Stimulated activated CD4-positive, alpha-beta T cell treated with anti-CD3 and anti-CD28 coated beads, Interleukin-15, amount 100 ng/mL, for 1 hour (primary cell): ENCODE measurements at places on chromosomes 4 and X.

DNA sequence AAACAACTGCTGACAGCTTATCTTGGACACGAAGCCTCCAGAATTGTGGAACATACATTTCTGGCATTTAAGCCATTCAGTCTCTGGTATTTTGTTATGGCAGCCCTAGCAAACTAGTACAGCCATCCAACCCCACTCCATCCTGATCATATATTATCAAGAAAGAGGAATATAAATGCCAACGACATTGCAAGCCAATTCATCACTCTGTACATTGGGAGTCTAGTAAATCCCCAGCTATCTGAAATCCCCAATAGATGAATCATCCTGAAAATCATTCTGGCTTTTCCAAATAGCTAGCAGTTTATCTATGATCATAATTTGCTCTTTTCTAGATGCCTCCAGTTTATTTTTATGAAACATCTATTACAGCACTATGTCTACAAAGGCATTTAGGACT lies 41.1 kb downstream of the FRMD7 start:
- DNase-seq: no peak

DNA sequence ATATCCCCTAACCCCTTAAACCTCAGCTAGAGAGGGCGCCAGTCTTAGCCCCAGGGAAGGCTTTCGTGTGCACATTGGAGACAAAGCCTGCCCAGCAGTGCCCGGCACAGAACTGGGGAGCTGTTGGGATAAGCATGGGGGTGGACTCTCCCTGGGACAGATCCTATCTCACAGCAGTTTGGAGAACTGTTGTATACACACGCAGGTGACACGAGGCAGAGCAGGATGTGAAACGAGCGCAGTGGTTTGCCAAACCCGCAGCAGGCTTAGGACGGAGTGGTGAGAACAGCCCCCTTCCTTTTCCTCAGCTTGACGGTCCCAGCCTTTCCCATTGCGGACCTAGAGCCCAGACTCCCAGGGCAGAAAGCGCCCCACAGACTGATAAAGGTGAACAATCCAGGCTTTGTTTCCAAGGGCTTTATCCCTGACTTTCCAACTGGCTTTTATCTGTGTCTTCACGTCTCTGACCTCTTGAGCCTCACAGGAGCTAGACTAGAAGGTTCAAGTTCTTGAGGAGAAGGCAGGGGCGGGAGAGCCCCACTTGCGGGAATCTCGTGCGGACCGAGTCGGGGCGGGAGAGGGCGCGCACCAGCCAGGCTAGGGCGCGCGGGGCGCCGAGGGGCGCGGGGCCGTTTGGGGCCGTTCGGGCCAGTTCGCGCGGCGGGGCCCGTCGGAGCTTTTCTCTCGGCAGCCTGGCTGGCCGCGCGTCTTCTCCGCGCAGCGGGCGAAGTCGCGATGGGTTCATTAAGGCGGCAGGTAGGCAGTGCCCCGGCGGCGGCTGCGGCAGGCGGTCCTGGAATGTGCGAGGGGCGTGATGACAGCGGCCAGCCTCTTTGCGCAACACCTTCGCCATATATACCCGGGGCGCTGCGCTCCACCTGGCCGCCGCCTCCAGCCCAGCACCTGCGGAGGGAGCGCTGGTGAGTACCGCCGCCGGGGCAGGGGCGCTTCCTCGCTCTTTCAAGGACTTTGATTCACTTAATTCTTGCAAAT lies at the start of gene SLC34A2:
Gene SLC34A2 (plus strand): TSS at position 881 of the 993 bp plus-strand sequence. CDS start 6,650 bp downstream, outside the sequence.
- DNase-seq: no peak

DNA sequence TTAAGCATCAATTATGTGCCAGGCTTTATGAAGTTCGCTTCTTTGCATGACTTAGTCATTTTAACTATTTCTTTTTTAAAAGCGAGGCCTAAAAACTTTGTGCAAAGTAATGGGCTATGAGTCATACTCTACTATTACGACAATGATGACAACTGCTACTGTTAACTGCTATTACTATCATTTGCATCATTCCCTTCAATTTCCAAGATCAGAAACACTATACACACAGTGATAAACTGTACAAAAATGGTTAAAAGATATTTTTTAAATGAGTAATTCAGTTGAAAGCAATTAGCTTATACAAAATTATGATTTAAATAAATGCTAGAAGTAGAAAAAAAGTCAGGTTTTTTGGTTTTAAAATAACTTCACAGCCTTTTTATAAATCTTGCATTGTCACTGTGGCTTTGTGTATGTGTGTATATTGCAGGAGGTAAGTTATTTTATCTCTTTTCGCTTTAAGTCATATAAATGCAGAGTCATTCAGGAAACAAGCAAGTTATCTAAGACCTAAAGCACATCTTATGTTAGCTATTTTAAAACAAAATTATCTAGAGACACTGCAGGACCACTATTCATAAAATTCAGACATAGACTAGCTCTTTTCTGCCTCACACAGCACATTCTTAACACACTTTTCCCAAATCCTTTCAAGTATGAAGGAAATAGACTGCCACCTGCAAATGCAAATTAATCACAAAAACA lies 18.5 kb upstream of the CXCL3 start:
- DNase-seq: no peak

GRCh38 chrX:16305187-16305586 lies 137.9 kb downstream of the MAGEB17 start:
- DNase-seq: no peak

- no peak for DNase-seq
Observed at GRCh38 chr4:25914670-25915352, 791 bp downstream of the SMIM20 start.

DNA sequence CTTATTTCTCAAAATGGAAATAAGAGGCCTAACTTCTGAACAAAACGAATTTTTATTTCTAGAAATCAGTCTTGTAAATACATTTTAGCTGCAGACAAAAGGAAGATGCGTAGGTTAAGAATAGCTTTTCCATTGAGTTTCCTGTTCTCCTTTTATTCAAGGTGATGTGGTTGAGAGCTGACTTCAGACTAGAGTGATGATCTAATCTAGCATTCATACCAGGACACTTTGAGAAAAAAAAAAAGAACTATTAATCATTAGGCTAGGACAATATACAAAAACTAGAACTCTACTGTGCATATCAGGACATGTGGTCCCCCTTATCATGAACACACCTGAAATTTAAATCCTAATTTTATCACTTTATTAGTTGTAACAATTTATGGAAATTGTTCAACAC lies 884.5 kb upstream of the EPHA5 start:
- DNase-seq: no peak

DNA sequence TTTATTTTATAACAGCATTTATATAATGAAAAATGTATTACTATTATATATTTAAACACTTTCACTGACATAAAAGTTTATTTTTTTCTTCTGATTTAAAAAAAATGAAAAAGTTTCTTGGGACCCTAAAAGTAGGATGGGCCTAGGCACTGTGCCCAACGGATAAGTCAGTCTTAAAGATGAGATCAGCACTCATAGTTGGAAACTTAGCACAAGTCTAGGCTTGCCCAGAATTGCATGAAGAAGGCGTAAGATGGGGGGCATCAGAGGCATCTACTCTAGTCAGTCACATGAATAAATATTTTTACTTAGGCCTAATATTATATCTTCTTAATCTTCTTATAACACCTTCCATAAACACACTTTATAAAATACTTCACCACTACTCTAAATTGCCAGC lies 306.7 kb upstream of the GRID2 start:
- no peak for DNase-seq

DNA sequence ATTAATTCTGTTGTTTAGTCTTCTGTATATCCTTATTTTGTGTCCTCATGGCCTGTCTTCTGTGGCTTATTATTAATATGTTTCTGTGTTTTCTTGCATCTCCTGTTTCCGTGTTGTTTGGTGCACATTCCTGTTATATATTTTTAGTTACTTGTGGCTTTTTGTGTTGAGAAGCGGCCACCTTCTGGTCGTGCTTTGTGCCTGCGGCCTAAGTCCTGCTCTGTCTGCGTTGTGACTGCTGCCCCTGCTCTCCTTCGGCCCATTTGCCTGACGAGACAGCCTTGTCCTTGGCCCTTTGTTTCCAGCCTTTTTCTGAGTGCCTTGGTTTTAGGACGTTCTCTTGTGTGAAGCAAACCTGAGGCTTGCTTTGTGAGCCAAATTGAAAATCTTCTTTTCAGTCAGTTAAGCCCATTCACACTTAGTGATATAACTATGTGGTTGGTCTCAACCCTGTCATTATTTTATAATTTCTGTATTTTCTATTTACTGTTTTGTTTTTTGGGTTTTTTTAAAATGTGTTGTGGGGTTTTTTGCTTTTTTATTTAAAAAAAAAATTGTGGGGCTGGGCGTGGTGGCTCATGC lies 43.8 kb downstream of the TNIP2 start:
- DNase-seq: no peak

DNA sequence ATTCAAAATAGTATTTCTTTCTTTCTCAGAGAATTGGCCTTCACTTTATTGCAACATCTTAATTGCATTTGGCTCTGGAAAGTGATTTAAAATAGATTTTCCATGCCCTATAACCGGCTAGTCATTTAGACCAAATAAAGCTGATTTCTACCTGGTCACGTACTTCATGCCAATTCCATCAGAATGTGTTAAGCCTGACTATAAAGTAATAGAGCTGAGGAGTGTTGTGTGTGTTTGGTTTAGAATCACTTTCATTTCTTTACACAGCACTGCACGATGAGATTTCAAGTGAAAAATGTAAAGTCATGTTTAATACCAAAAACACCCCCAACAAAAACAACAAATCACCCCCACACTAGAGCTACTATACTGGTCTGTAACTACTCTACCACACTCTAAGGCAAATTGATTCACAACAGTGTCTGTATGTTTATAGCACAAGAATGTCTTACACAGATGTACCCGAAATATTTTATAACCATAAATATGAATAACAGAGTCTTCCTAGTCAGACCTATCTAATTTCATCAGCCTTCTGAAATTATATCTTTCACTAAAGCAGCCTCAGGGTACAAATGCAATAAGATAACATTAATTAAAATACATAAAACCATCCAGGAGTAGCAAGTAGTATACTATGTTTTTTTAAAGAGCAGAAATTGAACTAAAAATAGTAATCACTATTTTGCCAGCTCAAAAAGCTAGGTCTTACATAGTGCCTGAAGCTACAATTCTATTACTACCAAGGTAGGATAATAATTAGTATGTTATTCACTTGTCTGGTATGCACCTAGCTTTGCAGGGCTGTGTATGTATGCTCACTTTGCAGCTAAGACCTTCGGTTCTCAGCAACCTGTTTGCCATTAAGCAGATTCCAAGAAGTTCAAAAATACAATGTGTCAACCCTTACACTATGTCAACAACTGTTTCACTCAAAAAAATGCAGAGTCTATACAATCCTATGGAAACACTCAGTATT lies 28.4 kb downstream of the APBB2 start:
- DNase-seq: no peak

- peak; percentile 37 for DNase-seq
Observed at GRCh38 chr4:37453281-37453998, 208.9 kb downstream of the NWD2 start.

- no peak for DNase-seq
Observed at GRCh38 chr4:107835406-107835805, 10.7 kb downstream of the SGMS2 start.

DNA sequence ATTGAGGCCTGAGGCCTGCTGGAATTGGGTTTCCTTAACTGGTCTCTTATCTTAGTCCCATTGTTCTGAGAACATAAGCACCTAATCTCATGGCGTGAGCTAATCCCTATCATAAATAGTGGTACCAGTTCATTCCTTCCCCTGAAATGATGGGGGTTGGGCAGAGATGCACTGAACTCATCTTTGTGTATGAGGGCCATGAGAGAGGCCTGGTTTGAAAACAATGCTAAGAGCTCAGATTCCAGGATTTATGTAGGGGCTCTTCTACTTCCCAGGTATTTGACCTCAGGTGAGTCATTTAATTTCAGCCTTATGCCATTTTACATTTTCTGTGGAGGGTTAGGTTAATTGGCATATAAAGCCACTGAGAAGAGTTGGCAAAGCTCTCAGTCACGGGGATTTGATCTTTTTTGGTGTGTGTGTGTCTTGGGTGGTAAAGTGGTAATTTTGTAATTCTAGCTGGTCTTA lies 4.4 kb downstream of the RBM3 start:
- DNase-seq: no peak

DNA sequence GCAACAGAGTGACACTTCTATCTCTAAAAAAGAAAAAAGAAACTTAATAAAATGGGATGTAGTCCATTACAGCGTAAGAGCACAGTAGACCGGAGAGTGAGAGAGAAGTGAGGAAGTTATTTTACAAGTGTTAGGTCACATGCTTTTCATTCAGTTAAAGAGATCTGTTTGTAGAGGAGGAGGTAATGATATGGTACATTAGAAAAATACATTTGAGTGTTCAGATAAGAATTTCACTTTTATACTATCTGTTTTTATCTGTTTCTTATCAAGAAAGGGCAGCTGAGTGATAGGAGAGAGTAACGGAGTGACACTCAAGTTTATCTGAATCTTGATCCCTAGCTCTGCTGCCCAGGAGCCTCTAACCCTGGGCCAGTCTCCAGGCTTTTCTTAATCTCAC lies 38.9 kb downstream of the FNIP2 start:
- DNase-seq: no peak

GRCh38 chr4:122458625-122459024 lies 2.1 kb upstream of the IL2 start:
- no peak for DNase-seq

GRCh38 chr4:10196191-10196590 lies 79.6 kb upstream of the WDR1 start:
- no peak for DNase-seq

DNA sequence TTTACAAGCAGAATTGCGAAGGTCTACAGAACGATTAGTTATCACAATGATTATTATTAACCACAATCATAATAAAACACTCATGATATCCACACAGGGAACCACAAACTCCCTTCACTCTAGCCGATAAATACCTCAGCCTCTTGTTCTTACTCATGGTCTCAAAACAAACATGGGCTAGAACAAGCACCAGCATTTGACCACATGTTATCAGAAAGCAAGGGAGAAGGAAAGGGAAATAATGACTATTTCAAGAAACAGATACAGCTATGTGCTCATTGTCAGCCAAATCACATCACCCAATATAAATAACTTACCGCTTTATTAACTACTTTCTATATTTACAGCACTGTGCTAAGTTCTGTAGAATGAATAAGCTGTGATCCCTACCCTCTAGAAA lies 663.2 kb upstream of the HTR2C start:
- no peak for DNase-seq

DNA sequence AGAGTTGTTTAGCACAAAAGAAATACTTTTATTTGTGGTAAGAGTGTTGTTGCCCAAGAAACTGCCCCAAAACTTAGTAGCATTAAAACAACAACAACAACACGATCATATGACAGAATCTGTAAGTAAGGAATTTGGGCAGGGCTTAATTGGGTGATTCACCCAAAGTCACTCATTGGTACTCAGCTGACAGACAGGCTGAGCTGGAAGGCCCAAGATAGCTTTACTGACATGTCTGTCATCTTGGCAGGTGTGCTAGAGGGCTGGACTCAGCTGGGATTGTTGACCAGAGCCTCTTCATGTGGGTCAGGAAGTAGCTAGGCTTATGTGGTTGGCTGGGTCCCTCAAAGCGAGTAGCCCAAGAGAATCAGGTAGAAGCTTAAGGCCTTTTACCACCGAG lies 52.3 kb downstream of the KIAA0232 start:
- no peak for DNase-seq

GRCh38 chrX:100928660-100929613 lies at the start of gene XKRX:
XKRX (minus strand) TSS chrX:100928917; CDS start chrX:100928304, 613 bp downstream.
- DNase-seq: no peak
